Thoracic aorta (tissue), 2 donors: ENCODE measurements at places on chromosomes 1 and 21.

DNA sequence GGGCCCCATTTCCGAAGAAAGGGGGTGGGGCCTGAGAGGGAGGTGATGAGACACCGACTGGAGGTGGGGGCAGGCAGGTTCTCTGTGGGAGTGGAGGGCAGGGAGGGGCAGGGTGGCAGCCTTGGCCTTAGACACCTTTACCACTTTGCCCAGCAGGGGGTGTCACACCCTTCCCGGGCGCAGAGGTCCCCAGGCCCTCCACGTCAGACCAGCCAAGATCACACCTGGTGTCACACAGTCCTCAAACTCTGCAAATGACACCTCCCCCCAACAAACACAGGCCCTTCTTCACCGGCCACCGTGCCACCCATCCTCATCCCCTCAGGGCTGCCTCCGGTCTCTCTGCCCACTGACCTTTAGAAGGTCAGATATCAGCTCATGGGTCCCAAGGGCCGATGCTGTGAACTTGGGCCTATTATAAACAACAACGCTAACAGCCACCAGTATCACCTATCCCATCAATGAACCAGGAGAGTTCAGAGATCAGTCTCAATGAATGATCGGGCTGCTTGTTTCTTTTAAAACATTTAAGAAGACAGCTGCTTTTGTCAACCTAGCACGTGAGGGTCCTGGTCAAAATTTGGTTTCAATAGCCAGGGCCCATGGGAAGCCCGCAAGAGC lies 103.9 kb downstream of the CASZ1 start:
- no peak for DNase-seq

- DNase-seq, result no peak
Observed at GRCh38 chr1:161439280-161440232, 65.7 kb upstream of the FCGR2A start.

DNA sequence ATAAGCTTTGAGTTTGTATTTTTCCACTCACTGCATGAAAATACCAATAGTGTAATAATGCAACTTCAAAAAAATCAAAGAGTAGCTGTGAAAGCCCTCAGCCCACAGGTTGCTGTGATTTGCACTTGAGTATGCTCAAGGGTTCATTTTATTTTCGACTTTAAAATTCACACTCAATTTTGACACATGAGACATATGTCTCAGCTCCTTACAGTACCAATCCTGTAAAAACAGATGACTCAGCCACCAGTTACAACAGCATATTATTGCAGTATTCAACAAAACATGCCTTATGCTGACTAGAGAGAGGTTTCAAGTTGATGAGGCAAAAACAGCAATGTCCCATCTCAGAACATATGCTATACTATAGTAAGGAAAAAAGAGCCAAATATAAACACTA lies 66.1 kb downstream of the CYYR1 start:
- DNase-seq, result no peak

- no peak for DNase-seq
Observed at GRCh38 chr1:43074244-43074643, 97.8 kb downstream of the EBNA1BP2 start.

GRCh38 chr1:12480748-12481362 lies 137.2 kb downstream of the DHRS3 start:
- DNase-seq, result no peak

DNA sequence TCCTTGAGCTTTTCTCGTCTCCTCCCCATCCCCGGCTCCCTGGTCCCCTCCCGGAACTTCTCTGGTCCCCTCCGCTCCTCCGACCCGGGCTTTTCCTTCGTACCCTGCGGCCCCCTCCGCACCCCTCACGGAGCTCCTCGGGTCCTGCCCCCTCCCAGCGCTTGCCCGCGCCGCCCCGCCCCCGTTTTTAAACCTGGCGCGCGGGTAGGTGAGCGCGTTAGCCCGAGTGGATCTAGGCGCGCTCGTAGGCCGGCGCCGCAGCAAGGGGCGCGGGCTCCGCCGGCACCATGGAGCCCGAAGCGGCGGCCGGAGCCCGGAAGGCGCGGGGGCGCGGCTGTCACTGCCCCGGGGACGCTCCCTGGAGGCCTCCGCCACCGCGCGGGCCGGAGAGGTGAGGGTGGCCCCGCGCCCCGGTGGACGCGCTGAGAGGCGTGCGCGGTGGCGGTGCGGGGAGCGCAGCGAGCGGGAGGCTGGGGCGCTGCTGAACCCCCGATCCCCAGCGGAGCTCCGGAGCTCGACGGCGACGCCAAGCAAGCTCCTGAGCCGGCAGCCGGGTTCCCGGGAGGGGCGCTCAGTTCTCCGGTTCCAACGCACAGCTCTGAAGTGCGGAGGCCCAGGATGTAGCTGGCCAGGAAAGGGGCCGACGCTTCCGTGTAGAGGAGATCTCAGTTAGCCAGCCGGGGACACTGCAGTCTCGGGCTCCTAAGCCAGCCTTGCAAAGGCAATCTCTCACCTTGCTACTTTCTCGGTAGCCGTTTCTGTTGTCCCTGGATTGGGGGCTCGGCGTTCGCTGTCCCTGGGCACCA lies at the start of gene RIPPLY3:
RIPPLY3 (plus strand) TSS at position 217 of the 806 bp plus-strand sequence; CDS start at position 288, 71 bp downstream.
- no peak for DNase-seq

DNA sequence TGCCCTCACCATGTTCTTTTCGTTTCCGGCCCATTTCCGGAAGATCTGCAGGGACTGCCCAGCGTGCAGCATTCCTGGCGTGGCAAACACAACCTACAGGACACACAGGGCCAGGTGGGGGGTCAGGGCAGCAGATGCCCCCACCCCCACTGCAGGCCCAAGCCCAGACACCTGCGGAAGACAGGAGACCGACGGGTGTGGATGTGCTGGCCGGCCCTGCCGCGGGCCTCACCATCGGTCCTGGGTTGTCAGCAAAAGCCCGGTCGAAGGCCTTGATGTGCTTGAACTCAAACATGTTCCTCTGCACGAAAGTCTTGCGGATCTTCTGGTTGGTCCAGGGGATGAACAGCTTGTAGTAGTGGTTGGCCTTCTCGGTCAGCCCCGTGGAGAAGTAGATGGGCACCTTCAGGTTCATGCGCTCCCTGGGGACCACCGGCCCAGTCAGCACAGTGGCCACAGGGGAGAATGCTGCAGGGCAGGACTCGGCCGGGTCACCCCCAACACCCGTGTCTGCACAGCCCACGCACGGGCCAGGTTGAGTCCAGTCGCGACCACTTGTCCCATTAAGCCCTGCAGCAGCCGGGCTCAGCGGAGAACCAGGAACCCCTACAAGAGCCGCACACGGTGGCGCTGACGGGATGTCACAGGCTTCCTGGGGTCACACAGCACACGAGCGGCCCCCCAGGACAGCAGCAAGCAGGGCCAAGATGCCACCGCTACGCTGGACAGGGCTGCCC lies 5.3 kb downstream of the PUSL1 start:
- no peak for DNase-seq

DNA sequence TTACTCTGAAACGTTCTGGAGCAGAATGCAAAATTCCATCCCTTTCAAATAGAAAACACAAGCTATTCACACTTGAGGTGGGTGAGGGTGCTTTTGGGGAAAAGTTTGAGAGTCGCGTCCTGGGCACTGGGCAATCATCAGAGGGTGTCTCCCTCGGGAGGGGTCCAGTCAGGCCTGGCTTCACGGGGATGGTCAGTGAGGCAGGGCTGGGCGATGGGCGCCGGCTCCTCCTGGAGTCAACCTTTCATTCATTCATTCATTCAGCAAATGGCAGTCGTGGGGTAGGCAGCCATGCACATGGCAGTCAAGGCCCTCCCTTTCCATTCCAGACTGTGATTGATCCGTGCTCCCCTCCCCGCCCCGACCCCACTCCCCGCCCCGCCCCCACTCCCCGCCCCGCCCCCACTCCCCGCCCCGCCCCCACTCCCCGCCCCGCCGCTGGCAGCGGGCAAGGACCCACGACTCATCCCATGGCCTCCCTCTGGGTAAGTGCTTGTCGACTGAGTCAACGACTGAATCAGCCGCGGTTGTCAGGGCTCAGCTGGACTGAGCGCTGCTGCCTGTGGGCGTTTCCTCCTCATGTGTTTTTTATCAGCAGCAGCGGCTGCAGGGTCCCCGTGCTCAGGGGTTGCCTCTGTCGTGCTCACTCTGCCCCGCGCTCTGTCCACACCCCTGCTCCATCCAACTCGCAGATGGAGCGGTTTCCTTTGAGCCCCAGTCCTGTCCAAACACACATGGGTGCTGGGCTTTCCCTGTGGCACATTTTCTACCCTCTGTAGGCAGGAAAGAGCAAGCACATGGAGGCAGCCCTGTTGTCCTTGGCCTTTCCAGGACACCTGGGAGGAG lies 12.5 kb upstream of the SPSB1 start:
- peak; percentile 57 for DNase-seq
